ENCODE measurements at places on chromosomes 6 and 20. TPM values are rescaled to one million over a fixed set of nuclear protein-coding genes. Genes with fewer than 3 reads are reported as not detected.

DNA sequence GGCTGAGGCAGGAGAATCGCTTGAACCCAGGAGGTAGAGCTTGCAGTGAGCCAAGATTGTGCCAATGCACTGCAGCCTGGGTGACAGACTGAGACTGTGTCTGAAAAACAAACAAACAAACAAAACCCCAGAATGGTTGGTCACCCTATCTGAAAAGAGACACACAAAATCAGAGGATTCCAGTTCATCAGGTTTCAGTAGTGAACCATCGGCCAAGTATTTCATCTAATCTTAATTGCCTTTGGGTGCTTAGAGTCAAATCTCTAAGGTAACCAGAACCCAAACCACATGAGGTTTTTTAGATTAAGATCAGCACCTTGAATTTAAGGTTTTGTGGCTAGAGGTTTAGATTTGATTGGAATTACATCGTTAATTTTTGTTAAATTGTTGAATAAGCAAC is 8.3 kb upstream of the ZBTB2 start:
- DNase-seq, result no peak

The TFAP2B gene
- not detected for polyA plus RNA-seq

- no peak for DNase-seq
These were observed 213.1 kb upstream of the STXBP5 start for GRCh38 chr6:146990821-146991798.

The LTV1 gene
- 22.8 TPM for polyA plus RNA-seq

- DNase-seq, result no peak
These were observed 11.0 kb upstream of the HDGFL1 start for GRCh38 chr6:22558288-22558882.

The PGBD1 gene
- polyA plus RNA-seq, result 5.6 TPM

GRCh38 chr6:9576521-9576920 is 838.4 kb downstream of the TFAP2A start:
- no peak for DNase-seq

The PNPLA1 gene
- polyA plus RNA-seq, result not detected

- no peak for DNase-seq
These were observed 78.7 kb upstream of the TSHZ2 start for GRCh38 chr20:52893498-52893897.

The OGFRL1 gene
- polyA plus RNA-seq, result 12.8 TPM

GRCh38 chr6:168865-169455 is 123.3 kb upstream of the DUSP22 start:
- DNase-seq, result no peak

Measured in AG04450 (cell line).